Effector CD4-positive, alpha-beta T cell (primary cell): ENCODE measurements at places on chromosomes 4 and X.

GRCh38 chr4:139973616-139974015, 180.4 kb downstream of the MAML3 start:
- DNase-seq = no peak

- no peak for DNase-seq
These were observed 29.0 kb upstream of the CCDC110 start for GRCh38 chr4:185500576-185500975.

DNA sequence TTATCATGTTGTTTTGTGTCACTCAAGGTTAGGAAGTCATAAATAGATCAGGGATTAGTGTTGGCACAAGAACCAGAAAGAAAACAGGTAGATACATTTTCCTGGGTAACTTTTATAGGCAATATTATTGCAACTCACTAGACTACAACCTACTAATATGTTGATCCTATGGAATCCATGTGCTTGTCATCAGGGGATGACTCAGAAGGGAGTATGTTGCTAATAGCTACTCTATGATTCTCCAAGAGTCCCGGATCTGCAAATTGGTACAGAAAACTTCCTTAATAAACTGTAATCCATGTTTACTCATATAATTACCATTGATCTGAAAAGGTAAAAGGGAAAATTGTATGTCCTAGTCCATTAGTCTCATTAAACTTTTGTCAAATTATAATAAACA, 11.7 kb upstream of the GNRHR start:
- DNase-seq = no peak

- no peak for DNase-seq
These were observed 381.5 kb upstream of the GALNT7 start for GRCh38 chr4:172787111-172787510.
